Fibroblast of pulmonary artery (primary cell): ENCODE measurements at places on chromosomes 5 and 9.
A peak's percentile ranks its signal among the peaks of the same experiment; 100 is the strongest.

GRCh38 chr5:159018855-159019254 is 80.9 kb downstream of the EBF1 start:
- no peak for DNase-seq

DNA sequence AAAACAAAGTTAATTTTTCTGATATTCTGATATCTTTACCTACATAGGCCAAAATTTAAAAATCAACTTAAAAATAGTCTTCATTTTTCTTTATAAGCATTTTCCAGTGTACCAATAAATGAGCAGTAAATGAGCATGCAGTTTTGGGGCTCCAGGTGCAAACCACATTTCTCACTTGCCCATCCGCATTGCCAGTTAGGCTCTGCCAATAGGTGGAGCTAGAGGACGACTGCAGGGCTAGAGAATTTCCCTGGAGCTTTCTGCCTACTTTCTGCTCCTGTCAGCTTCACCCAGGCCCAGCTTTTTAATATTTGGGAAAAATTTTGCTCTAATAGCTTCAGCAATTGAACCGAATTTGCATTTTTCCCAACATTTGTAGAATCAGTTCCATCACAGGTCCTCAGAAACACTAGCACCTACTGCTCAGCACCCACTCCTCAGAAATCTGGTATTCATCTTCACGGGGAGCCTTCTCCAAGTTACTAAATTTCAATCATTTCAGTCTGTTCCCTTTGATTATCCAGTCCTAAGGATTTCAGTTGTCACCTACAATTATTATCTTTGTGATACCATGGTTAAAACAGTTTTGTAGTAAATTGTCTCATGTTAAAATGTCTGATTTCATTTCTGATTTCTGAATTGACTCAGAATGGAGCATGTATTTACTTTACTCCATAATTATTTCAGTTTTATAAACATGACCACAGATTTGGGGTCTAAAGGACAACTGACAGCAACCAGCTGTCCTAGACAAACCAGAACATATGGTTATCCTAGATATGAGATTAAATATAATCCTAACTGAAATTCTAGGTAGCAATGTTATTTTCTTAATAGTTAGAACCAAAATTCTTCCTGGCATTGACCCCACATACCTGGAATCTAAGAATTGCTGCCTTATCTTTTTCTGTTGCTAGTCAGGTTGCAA is 104.6 kb upstream of the FAM174A start:
- peak; percentile 53 for DNase-seq

DNA sequence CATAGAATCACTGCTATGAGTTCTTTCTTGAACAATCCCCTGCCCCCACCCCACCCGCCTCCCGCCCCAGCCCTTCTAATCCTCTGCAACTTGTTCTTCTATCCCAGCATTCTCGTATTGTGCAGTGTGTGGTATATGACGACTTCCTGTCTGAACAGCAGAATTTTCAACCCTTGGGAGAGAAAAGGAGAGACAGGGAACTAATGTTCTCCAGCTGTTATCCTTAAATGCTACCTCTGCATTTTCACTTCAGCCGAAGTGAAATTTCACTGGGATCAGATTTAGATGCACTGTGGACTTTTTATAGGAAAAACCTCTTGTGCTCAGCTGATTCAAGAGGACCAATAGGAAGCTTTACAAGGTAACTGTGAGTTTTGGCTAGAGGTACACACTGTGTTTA is 2.2 kb downstream of the FBXL7 start:
- DNase-seq: peak; percentile 64

DNA sequence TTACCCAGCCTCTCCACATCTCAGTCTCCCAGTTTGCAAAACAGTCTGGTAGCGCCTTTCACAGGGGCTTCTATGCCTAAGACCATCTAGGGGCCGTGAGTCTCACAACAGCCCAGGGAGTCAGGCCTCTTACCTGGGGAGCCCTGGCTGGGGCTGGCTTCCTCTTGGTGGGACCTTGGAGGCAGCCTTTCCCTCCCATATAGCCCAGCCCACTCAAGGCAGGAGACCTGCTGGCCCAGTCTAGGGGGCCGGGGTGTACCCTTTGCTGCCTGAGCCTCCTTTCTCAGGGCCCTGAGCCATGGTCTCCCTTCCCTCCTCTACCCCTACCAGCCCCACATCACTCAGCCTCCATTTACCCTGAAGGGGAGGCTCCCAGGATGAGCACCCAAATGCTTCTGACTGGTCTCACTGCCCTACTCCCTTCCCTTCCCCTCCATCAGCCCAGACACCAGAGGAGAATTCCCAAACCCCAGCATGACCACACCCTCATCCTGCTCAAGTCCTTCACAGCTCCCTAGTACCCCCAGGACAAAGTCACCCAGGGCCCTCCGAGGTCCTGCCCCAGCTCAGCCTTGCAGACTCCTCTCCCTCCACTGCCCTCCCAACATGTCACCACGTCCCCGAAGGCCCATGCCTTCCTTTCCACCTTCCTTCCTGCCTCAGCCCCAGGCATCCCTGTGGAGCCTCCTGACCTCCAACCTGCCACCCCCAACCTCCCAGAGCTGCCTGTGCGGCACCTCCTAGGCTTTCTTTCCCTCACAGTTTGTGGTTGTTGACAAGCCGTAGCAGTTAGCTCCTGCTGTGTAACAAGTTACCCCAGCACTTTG is 55.3 kb downstream of the BARX1 start:
- DNase-seq: no peak

DNA sequence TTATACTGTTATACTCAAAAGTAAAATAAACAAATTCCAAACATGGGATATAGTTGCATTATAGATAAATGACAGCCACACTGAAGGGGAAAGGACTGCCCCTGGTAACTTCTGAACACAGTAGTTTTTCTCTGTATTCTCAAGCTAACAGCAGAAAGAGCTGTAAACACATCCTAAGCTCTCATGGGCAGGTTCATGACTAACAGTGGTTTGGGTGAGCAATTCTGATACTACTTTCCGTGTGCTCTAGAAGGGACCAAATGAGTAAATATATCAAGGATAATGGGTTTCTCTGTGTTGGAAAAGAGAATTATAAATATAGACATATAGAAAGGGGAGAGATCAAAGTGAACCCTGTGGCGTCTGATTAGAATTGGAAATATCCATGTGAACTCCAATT is 2.2 kb upstream of the LCN6 start:
- DNase-seq: no peak

GRCh38 chr5:170117736-170118135 is 12.0 kb downstream of the FOXI1 start:
- DNase-seq: no peak

GRCh38 chr5:150117945-150118560 is 31.7 kb upstream of the CSF1R start:
- no peak for DNase-seq
